Tongue (tissue), 3 donors: ENCODE measurements at places on chromosomes 2 and 18.
A peak's percentile ranks its signal among the peaks of the same experiment; 100 is the strongest.

DNA sequence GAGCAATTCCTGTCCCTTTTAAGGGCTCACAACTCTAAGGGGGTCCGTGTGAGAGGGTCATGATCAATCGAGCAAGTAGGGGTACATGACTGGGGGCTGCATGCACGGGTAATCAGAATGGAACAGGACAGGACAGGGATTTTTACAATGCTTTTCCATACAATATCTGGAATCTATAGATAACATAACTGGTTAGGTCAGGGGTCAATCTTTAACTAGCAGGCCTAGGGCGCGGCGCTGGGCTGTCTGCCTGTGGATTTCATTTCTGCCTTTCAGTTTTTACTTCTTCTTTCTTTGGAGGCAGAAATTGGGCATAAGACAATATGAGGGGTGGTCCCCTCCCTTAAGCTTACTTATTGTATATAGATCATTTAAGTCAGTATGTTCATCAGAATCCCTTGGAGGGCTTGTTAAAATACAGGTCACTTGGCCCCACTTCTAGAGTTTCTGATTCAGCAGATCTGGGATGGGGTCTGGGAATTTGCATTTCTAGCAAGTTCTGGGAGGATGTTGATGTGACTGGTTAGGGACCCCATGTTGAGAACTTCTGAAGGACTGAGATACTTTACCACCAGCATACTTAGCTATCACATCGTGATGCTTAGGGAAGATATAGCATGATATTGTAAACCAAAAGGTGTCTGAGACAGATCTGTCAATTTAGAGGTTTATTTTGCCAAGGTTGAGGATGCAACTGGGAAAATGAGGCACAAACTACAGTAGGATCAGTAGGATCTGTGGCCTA, 2.8 kb upstream of the INPP4A start:
- no peak for DNase-seq

DNA sequence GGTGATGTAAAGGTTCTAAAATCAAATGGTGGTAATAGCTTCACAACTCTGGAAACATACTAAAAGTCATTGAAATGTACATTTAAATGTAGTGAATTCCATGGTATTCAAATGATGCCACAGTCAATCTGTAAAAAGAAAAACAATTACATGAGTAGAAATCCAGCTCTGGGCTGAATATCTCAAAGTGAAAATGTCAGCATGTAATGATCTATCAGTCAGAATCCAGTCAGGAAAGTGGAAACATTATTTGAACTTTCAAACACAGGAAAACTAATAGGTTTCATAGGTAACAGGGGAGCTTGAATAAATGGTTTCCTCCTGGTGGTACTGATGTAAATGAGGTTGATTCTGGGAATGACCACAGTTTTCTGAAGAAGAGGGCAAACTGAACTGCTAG, 186.4 kb downstream of the CDH7 start:
- no peak for DNase-seq

DNA sequence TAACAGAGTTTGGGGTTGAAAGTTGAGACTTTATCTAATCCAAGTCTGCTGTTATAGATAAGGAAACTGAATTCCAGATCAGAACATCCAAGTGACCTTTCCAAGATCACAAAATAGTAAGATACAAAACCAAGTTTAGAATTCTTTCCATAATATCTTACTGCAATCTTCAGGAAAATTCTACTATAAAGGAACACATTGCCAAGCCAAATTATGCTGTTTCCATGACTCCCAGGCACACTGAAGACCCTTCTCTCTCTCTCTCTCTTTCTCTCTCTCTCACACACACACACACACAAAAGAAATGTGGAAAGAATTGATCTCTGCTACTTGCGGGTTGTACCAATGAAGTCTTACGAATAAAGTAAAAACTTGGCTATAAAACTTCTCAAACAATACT, 398.4 kb downstream of the METTL4 start:
- peak; percentile 5 for DNase-seq

DNA sequence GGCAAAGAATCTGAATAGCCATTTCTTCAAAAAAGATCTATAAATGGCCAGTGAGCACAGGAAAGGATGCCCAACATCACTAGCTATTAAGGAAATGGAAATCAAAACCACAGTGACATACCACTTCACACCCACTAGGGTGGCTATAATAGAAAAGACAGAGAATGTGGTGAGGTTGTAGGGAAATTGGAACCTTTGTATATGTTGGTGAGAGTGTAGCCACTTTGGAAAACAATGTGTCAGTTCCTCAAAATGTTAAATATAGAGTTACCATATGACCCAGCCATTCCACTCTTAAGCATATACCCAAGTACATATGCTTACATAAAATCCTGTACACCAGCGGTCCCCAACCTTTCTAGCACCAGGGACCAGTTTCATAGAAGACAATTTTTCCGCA, 152.8 kb downstream of the SMAD2 start:
- no peak for DNase-seq

DNA sequence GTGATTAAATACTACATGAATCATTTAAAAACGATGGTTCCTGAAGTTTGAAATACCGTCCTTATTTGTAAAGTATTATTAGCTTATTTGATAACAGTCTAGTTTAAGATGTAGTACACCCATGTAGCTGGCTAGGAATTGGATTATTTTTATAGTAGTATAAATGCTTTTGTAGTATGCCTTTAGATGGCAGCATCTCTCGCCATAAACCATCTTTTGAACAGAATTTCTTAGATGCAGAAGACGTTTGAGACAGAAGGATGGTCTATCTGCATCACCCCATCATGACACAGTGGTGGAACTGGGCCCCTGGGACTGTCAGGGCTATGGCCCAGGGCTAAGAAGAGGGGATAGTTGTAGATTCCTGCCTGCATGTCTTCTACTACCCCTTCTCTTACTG, 152.7 kb downstream of the WDSUB1 start:
- no peak for DNase-seq

GRCh38 chr18:61196750-61197149, 136.5 kb upstream of the CDH20 start:
- no peak for DNase-seq

DNA sequence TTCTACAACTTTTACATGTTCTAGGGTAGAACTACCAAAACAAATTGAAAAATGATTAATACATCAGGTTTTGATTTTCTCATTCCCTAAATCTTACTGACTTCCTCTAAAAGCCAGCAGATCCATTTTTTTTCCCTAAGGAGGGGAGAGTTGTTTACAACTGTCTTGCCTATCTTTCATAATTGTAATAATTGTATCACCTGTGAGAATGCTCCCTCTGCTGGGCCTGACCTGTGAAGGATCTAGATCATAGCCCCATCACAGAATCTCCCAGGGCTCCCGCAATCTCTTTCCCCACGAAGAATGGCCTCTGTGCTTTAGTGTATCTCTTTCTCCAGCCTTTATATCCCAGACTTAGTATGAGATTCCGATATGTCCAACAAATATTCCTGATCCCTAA, 9.1 kb downstream of the LOXL3 start:
- DNase-seq, result no peak
